Neural progenitor cell (in vitro differentiated cells): ENCODE measurements at places on chromosomes 7 and 10. TPM values are rescaled to one million over a fixed set of nuclear protein-coding genes. Genes with fewer than 3 reads are reported as not detected.

The AGR2 gene
- total RNA-seq: not detected in 2 replicates

The GBX1 gene
- total RNA-seq: not detected in 2 replicates

The BICC1 gene
- 0.25 and 0.41 TPM in 2 replicates for total RNA-seq

The ZNF488 gene
- not detected in 2 replicates for total RNA-seq

- no peak for DNase-seq
Observed at GRCh38 chr10:97192952-97193435, 7.2 kb upstream of the SLIT1 start.

GRCh38 chr10:124609698-124610097 lies 134.5 kb downstream of the FAM53B start:
- DNase-seq: no peak

GRCh38 chr10:60414877-60415585 lies 25.4 kb upstream of the ANK3 start:
- DNase-seq: peak; percentile 22

GRCh38 chr7:91961816-91962215 lies 21.2 kb downstream of the AKAP9 start:
- DNase-seq: no peak

- no peak for DNase-seq
Observed at GRCh38 chr7:24227068-24227467, 56.9 kb upstream of the NPY start.

GRCh38 chr7:106053109-106053508 lies 59.0 kb downstream of the SYPL1 start:
- DNase-seq: peak; percentile 54

- DNase-seq: no peak
Observed at GRCh38 chr7:138167222-138167621, 91.0 kb downstream of the AKR1D1 start.

- DNase-seq: peak; percentile 55
Observed at GRCh38 chr7:98630149-98630548, 13.1 kb downstream of the NPTX2 start.
